ENCODE measurements at places on chromosomes 5 and 9.

- no peak for DNase-seq
Observed at GRCh38 chr5:72121780-72122445, 14.6 kb downstream of the MAP1B start.

DNA sequence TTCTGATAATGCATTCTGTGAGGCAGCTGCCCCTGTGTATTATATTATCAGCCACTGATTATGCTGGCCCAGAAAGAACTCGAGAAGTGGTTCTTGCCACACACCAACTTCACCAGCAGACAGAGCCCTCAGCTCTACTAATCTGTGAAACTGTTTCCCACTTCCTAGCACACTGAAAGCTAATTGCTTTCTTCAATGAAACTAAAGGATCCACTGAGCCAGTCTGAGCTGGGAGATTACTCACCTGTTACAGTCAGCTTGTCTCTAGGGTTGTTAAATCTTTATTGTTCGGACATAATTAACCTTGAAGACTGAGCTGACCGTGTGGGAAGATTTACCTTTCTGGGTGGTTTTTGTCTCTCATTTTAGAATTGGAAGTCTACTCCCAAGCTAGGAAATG lies 263.2 kb downstream of the KCTD16 start:
- no peak for DNase-seq

GRCh38 chr5:50547303-50547702 lies 106.2 kb upstream of the EMB start:
- DNase-seq, result peak; percentile 83

DNA sequence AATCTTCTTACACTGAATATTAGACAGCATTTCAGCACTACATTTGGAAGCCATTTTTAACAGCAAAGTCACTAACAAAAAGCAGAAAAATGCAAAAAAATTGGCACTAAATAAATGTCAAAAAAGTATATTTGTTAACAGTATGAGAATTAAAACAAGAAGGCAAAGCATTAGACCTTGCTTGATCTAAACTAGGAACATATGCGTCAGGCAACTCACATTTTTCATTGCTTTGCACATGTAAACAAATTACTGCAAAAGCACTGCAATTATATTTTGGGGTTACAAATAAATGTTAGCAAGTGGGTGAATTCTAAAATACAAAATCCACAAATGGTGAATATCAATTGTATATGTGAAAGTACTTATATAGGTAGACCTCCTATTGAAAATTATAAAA lies 49.0 kb upstream of the RAPGEF6 start:
- DNase-seq, result no peak

- no peak for DNase-seq
Observed at GRCh38 chr9:36463467-36463866, 63.4 kb upstream of the RNF38 start.

Measured in OCI-M1 (cell line).